CD4-positive, alpha-beta T cell (primary cell): ENCODE measurements at places on chromosomes 12 and 14. TPM values are rescaled to one million over a fixed set of nuclear protein-coding genes. Genes with fewer than 3 reads are reported as not detected.

The SLC10A1 gene
- not detected for total RNA-seq

The OTOGL gene
- not detected for total RNA-seq

The CLEC4D gene
- not detected for total RNA-seq

The ABCD2 gene
- total RNA-seq = 1.6 TPM

The IFNG-AS1 gene
- total RNA-seq = 1.1 TPM

The LGR5 gene
- not detected for total RNA-seq

The RNU4-1 gene
- 913 TPM for total RNA-seq

The CATSPERB gene
- total RNA-seq = 5.3 TPM

The IQSEC3 gene
- 0.19 TPM for total RNA-seq

GRCh38 chr14:51660741-51661140, 9.0 kb downstream of the FRMD6 start:
- DNase-seq = no peak

DNA sequence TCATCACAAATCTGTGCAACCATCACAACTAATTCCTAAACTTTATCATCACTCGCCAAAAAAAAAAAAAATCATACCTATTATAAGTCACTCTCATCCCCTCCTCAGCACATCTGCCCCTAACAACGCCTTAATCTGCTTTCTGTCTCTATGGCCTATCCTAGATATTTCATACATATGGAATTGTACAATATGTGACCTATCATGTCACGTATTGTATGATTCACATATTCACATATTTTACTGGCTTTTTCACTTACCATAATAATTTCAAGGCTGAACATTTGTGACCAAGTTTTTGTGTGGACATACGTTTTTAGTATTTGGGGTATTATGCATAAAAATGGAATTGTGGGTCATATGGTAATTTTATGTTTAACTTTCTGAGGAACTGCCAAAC, 400.7 kb downstream of the DAD1 start:
- DNase-seq = no peak

GRCh38 chr12:32568228-32568627, 110.9 kb upstream of the DNM1L start:
- DNase-seq = no peak

DNA sequence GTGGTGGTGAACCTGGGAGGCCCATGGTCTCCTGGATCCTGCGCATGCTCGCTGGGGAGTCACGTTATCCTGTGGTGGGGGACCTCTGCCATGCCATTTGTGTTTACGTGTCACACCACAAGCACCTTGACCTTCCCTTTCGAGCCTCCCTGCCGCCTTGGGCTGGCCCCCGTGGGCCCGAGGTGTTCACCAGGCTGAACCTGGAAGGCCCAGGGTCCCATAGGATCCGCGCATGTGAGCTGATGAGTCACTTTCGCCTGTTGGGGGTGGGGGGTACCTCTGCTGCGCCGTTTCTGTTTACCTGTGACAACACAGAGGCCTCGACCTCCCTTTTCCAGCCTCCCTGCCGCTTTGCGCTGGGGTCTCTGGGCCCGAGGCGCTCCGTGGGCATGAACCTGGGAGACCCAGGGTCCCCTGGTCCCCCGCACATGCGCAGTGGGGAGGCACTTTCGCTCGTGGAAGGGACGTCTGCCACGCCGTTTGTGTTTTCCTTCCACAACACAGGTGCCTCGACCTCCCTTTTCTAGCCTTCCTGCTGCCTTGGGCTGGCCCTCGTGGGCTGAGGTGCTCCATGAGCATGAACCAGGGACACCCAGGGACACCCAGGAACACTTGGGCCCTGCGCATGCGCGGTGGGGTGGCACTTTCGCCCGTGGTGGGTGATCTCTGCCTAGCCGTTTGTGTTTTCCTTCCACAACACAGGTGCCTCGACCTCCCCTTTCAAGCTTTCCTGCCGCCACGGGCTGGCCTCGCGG, 334.1 kb downstream of the ALG10 start:
- no peak for DNase-seq

DNA sequence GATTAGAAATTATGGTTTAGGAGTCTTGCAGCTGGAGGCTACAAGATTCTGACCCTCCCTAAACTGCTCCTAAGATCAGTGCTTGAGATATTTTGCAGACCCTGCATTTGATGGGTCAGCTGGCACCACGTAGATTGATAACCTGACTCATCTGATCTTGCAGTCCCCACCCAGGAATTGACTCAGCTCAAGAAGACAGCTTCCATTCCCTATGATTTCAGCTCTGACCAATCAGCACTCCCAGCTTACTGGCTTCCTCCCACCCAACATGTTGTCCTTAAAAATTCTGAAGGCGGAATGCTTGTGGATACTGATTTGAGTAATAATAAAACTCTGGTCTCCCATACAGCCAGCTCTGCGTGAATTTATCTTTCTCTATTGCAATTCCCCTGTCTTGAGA, 23.2 kb upstream of the MTHFD1 start:
- DNase-seq = no peak

GRCh38 chr12:11746024-11746771, 96.7 kb downstream of the ETV6 start:
- DNase-seq = peak; percentile 75

DNA sequence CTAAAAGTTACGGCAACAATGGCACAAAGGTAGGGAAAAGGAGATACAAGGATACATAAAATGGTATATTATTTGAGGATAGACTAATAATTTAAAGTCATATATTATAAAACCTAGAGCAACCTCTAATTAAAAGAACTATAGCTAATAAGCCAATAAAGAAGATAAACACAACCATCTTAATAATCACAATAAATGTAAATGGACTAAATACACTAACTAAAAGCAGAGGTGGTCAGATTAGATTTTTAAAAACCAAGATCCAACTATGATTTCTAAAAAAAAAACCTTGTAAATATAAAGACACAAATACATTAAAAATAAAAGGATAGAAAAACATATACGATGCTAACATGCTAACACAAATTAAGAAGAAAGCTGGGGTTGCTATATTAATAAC, 10.7 kb upstream of the LLPH start:
- DNase-seq = no peak

GRCh38 chr14:69536971-69537370, 37.7 kb downstream of the CCDC177 start:
- DNase-seq = no peak

GRCh38 chr12:83818881-83819280, 1093.7 kb downstream of the SLC6A15 start:
- no peak for DNase-seq

GRCh38 chr12:62128175-62128975, 131.8 kb upstream of the USP15 start:
- DNase-seq = no peak
